ENCODE measurements at places on chromosomes 4 and X.

- DNase-seq, result no peak
Measured at GRCh38 chr4:80138551-80139538, 58.5 kb upstream of the PRDM8 start.

DNA sequence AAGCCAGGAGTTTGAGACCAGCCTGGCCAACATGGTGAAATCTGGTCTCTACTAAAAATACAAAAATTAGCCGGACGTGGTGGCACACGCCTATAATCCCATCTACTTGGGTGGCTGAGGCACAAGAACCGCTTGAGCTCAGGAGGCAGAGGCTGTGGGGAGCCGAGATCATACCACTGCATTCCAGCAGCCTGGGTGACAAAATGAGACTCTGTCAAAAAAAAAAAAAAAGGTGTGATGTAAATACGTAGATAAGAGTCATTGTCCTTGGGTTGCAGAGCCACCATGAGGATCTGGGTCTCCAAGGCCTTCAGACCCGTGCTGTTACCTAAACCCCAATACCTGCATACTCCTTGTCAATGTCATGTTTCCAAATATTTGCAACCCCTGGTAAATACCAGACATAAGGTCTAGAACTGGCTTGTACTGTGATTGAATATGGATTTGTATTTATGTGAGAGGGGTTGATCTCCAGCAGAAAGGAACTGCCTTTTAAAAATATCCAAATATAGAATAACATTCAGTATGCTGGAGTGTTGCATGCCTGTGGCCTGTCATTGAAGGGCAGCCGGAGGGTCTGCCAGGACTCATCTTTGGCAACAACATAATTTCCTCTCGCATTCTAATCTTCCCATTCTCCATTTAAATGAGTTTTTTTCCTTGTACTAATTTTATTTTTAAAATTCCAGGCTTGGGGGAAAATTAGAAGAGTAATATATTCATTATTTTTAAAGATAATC lies 40.4 kb downstream of the ATXN3L start:
- DNase-seq, result no peak

DNA sequence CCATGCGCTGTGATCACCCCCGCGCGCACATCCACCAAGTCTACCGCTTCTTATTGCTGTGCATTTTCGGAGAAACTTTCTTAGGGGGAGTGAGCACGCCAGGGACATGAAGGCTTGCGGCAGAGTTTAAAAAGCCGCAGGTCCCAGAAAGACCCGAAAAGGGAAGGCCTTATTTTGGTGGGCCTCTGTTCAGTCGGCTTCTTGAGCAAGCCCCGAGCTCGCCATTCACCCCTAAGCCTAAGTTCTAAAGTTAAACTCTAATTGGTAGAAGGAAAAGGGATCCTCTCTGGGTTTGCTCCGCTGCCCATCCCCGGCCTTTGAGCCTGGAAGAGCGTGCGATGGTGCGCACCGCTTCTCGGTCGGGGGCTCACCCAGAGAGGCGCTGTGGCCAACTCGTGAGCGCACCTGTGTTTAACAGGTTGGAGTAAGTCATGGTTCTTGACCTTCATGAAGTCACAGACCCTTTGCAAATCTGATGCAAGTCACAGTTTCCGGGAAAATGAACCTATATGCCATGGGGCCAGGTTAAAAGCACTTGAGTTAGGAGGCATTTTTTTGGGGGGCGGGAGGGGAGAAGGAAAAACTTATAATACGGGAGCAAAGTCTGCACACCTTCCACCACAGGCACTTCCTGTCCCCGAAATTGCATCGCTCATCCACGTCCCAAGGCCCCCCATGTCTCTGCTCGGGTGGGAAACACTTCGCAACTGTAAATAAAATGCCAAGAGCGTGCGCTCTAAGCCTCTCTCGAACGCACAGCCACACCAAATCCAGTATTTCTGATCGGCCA lies 1.9 kb downstream of the PHOX2B start:
- no peak for DNase-seq

- DNase-seq, result peak; percentile 7
Measured at GRCh38 chr4:154911097-154911496, 130.0 kb downstream of the RBM46 start.

DNA sequence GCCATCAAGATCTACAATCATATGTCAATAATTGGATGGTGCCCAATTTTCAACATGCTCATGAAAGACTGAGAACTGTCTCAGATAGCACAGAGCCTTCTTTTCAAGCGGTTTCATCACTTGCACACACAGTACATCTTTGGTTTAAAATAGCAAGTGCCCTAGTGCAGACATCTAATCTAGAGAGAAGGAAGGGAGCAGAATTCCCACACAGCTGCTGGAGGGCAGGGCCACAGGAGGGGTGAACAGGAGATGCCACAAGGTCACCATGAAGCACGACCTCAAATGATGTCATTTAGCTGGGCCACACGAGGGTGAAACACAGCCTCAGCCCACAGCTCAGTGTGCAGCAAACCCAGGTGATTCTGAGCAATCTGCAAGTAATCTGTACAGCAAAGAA lies 24.3 kb downstream of the LEF1 start:
- no peak for DNase-seq

DNA sequence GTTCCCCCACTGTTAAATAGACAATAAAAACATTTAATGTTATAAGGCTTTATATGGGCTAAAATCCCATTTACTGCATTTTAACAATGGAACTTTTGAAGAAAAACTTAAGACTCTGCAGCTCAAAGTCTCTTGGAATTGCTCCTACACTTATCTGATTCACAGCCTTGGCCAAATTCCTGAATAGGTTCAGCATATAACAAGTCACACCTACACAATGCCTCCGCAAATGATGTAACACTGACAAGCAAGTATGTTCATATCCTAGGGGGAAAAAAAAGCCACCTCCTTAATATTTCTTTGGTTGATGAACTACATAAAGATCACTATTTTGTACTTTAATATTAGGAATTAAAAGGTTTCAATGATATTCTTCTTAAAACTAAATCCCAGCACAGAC lies 34.5 kb downstream of the RPS6KA6 start:
- DNase-seq, result no peak

DNA sequence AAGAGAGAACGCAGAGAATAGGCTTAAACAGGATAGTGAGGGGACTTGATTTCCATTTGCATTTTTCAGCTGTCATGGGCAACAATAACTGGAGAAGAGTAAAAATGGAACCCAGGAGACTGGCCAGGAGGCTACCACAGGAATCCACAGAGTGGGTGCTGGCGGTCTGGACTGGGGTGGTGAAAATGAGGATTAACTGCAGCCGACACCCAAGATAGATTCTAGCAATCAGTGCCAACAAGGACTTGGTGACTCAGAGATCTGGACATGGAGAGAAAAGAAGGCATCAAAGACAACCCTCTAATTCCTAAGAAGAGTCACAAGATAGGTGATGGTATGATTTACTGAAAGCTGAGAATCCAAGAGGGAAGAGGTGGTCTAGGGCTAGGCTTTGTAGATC lies 102.8 kb downstream of the ATP8A1 start:
- no peak for DNase-seq

Data from endothelial cell (in vitro differentiated cells).